ENCODE measurements at places on chromosomes 12 and 14. TPM values are rescaled to one million over a fixed set of nuclear protein-coding genes. Genes with fewer than 3 reads are reported as not detected.

The SMCO2 gene
- not detected for total RNA-seq

The LBHD2 gene
- total RNA-seq = not detected

The MIS18BP1 gene
- total RNA-seq = 51.2 TPM

The NKX2-1 gene
- not detected for total RNA-seq

The HPD gene
- total RNA-seq = not detected

The C12orf60 gene
- total RNA-seq = 1.8 TPM

The FGD6 gene
- total RNA-seq = 2.5 TPM

The WSCD2 gene
- not detected for total RNA-seq

GRCh38 chr12:122145505-122146330 lies 28.3 kb downstream of the IL31 start:
- DNase-seq = no peak

GRCh38 chr12:6932766-6933165 lies 5.0 kb downstream of the ATN1 start:
- no peak for DNase-seq

- DNase-seq = no peak
These were observed 26.0 kb upstream of the PRPF39 start for GRCh38 chr14:45057881-45058364.

DNA sequence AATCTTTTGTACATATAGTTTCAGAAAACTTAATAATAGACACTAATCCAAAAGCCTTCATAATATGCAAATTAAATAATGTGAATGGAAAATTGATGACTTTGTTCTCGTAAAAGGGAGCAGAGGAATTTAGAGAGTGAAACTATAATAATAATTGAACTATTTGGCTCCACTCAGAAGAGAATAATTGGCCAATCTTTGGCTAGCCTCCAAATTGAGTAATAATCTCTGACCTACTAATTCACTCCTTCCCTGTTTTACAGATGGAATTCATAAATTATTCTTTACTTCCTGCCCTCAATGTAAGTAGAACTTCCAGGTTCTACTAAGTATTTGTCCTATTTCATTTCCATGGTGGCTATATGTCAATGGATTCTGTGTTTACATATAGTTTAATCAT lies 15.8 kb downstream of the TRIM9 start:
- DNase-seq = no peak

GRCh38 chr14:78823035-78823434 lies 652.9 kb downstream of the NRXN3 start:
- DNase-seq = no peak

DNA sequence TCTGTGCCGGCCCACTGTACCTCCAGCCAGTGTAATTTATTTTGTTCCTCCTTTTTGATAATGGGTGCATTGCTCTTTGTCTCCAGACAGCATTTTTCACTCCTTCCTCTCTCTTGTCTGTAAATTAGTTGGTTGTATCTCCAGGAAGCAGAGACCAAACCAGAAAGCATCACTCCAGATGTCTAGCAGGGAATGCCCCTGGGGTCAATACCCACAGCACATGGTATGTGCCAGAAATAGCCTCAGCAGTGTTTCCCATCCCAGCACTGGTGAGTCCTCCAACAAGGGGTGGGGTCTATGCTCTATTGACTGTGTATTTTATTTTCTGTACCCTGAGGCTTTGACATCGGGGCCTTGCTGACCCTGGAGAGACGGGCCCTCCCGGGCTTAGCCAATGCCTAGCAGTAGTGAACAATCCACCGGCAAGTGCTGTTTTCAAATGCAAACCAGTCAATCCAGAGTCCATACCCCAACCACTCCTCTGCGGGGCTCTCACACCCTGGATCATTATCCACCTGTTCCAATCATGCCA lies 50.2 kb upstream of the FZD10 start:
- DNase-seq = no peak

DNA sequence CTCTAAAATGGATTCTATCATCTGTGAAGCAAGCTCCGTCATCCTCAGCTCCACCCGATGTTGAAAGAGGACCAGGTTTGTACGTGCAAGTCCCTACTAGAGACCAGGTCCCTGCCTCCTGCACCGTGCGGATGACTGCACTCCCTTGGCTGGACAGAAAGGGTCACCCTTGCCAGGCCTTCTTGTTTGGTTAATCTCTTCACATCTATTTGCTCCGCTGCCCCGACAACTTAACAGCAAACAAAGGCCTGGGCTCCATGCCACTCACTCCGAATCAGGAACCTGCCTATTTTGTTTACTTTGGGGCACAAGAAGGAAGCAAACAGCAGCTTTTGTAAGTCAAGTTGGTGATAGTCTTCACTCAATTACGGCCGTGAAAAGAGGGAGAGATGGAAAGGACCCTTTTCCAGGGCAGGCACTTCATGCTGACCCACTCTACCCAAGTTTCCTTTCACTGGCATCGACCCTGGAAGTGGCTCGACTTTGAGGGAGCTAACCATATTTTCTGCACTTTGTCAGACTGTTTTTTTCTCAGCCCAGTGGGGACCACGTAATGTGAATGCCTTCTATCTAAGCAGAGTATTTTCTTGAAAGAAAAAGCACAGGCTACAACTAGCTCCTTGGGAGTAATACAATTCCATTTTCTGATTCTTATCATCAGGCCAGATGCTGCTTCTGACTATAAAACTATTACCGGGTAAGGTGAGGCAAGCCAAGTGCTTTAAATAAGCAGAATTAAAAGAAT lies 202.6 kb downstream of the FOXN3 start:
- DNase-seq = no peak

DNA sequence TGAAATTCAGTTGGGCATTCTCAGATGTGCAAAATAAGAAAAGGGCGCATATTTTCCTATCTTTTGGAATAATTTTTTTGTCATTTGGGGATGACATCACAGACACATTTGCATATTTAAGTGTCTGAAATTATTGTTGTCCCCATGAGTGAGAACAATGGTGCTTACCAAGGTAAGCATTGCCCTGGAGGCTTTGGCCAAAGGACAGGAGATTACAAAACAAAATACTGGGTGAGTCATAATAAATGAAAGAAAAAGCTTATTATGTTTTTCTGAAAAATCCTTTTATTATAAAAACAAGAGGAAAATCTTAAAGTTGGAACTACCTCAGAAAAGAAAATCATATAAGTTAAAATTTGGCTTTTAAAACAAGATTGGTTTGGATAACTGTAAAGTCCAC lies 254.9 kb downstream of the BTG1 start:
- no peak for DNase-seq

GRCh38 chr14:31935391-31935790 lies 141.7 kb upstream of the ARHGAP5 start:
- no peak for DNase-seq

DNA sequence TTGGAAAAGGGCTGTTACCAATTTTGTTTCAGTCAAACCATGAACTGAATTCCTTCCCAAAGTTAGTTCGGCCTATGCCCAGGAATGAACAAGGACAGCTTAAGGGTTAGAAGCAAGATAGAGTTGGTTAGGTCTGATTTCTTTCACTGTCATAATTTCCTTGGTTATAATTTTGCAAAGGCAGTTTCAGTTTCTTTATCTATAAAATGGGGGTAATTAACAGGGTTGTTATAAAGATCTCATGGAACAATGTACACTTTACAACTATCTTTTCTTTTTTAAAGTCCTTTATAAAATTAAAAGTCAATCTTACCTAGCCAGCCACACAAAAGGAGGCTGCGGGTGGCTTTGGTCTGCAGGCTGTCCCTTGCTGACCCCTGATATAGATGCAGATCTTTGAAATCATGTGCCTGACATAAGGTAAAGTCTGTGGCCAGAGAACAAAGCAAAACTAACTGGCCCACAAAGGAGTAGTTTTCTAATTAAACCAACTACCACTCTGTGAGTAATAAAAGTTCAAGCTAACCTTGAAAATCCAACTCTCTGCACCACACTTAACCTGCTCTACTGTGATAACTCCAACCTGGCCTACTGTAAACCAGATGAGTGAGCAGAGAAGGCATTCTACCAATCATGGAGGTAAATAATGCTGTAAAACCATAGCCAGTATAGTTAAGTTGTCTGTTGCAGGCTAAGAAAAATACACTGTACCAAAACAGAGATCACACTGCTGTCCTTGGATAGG lies 49.5 kb downstream of the SLC38A1 start:
- no peak for DNase-seq

DNA sequence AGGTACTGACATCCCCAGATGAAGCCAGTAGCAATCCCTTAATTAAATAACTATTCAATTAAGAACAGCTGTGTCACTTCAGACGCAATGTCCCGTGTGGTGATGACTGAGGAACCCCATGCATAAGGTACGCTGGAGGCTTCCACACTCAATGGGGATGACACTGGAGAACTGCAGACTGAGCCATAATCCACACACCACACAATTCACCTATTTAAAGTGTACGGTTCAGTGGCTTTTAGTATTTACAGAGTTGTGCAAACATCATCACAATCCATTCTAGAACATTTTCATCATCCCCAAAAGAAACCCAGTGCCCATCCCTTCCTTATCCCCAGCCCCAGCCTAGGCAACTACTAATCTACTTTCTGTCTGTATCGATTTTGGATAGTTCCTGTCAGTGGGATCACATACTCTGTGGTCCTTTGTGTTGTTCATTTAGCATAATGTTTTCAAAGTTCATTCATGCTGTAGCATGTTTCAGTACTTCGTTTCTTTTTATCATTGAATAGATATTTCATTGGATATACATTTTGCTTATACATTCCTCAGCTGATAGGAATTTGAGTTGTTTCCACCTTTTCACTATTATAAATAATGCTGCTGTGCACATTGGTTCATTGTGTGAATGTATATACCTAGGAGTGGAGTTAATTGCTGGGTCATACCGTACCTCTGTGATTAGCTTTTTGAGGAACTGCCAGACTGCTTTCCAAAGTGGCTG lies 61.1 kb downstream of the NINJ2 start:
- no peak for DNase-seq

Measured in RPMI7951 (cell line).